CD4-positive, alpha-beta T cell treated with Interleukin-1 beta for 1 hour (primary cell): ENCODE measurements at places on chromosomes 7 and 10.
A peak's percentile ranks its signal among the peaks of the same experiment; 100 is the strongest.

DNA sequence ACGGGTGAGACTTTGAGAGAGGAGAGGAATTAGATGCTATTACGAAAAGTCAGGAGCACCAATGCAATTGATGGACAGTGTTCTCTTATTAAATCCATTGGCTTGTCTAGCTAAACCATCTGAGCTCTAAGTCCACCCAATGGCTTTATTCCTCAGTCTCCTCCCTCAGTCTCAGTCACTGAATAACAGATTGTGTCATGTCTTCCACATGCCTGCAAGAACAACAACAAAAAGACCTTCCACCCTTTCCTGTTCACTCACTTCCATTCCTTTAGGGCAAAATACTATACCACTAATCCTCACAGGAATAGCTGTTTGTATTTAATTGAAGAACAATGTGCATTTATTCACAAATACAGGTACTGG, 154.8 kb upstream of the LAMB4 start:
- no peak for DNase-seq

- no peak for DNase-seq
Measured at GRCh38 chr7:106664343-106664742, 3.4 kb upstream of the CCDC71L start.

- DNase-seq = peak; percentile 23
Measured at GRCh38 chr10:132306864-132307751, 642 bp downstream of the STK32C start.

- no peak for DNase-seq
Measured at GRCh38 chr10:515674-516073, 173.8 kb downstream of the DIP2C start.

GRCh38 chr10:1411956-1412355, 325.4 kb downstream of the ADARB2 start:
- DNase-seq = no peak

- no peak for DNase-seq
Measured at GRCh38 chr7:96982586-96982985, 22.8 kb upstream of the DLX6 start.

GRCh38 chr7:87797395-87797794, 78.8 kb downstream of the SLC25A40 start:
- no peak for DNase-seq

GRCh38 chr7:12770227-12770975, 83.0 kb downstream of the ARL4A start:
- DNase-seq = no peak

DNA sequence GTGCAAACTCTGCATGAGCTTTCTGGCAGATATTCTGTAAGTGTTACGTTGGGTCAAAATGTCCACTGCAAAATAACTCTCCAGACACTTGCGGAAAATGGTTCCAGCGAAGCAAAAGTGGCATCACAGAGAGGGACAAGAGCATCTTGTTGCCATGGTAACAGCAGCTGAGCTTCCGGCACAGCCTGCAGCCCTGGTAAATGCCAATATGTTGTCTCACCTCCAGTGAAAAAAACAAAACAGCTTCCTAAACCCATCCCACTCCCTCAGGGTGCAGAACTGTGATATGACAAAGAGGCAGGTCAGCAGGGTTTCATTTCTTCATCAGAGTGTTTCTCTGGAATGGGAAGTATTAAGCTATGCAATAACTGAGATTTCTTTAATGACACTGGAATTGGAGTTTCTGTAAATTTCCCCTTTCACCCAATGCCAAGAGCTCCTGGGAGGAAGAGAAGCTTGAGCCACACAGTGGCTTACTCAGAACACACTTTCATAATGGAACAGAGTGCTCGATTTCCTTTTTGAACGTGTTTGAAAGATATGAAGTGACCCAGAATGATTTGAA, 65.6 kb downstream of the FOXI2 start:
- DNase-seq = no peak

DNA sequence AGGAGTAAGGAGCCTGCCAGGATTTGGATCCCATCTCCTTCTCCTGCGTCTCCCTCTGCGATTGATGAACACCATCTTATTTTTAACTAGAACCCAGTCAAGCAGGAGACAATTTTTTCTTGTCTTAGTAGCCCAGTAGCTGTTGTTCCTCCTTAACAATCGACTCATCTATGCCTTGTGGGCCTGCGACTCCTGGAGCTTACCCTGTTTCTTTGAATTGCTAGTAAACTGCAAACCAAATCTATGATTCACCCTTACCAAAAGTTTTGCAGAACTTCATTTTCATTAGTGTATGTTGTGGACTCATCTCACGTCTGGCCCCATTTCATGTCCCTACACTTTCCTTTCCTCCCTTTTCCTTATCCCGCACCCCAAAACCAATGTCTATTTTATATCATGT, 37.7 kb downstream of the TRIL start:
- no peak for DNase-seq

DNA sequence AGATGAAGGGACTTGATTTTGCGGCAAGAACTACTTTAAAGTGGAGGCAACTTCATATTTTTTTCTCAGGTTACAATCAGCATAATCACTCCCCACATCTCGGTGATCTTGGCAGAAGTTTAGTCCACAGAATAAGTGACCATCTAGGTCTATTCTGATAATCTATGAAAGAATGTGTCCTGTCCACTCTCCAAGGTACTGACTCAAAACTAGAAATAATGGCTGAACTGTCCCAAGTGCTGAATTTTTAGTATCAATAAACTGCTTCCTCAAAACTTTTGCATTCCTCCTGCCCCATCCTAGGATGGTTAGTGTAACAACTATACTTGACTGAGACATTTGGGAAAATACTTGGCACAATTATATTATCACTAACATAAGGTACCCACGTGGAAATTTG, 10.9 kb upstream of the CHRM2 start:
- DNase-seq = no peak

DNA sequence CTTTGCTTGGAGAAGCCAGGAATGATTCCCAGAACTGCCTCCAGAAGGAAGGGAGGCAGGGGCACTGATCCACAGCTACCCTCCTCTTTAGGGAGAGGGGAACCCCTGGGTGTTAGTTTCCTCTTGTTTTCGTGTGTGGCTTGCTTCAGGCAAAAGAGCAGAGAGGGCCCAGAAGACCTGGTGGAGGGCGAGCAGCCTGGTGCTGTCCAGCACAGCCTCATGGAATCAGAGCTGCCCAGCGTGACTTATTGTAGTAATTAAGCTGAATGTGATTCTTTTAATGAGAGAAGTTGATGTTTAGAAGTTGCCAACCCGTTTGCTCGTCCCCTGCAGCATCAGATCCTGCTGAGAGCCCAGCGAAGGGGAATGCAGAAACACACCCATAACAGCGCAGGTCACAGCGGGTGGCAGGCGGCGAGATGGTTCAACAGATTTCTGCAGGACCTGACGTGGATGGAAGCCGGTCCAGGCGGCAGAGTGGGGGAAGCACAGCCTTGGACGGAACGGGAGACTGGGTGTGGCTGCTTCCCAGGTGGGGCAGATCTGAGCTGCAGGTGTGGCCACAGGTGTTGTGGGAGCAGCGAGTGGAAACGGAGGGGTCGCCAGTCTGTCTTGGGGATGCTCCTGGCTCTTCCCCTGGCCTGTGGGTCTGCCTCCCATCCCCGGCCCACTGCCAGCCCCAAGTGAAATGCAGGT, 53.7 kb upstream of the SHH start:
- no peak for DNase-seq
